ENCODE measurements at places on chromosomes 7 and 10.

DNA sequence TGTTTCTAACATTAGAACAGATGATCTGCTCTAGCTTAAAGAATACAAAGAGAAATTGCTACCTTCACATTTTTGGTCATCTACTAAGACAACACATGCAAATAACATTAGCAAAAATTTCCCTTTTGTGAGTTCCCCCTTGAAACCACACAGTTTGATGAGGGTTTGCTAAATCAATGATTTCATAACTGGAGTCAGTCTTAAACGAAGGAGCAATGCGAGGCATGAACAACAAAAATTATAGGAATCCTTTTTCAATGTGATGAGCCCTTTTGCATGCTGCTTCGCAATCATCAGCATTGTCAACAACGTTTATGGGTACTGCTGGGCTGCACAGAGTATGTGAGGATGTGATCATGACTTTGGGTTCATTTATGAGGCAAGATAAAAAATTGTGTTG is 286.4 kb downstream of the C7orf25 start:
- DNase-seq: no peak

GRCh38 chr10:69810097-69810496 is 8.4 kb downstream of the COL13A1 start:
- no peak for DNase-seq

DNA sequence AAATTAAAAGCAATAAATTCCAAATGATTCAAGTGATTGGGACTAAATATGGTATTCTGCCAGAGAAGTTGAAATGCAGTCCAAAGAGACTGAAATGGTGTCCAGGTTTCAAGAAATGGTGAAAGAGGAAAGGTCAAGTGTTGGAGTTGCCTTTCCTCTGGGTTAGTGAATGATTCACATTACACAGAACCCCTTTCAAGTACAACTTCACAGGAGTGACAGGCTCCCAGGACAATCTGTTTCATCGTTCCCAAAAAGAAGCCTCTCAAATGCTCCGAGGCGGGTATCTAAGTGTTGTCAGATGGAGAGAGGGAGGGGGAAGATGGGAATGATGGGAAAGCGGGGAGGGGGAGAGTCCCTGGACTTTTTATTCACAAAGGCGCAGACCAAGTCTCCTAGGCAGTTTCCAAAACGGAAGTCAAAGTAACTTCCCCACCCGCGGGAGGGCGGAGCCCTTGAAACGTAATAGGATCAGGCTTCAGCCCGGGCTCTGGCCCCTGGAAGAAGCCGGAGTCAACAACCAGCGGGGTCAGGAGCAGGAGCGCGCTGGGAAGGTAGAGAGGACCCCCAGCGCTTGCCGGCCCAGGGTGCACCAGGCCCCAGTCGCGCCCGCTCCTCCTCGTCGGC is 754 bp downstream of the SLC25A13 start:
- peak; percentile 54 for DNase-seq

DNA sequence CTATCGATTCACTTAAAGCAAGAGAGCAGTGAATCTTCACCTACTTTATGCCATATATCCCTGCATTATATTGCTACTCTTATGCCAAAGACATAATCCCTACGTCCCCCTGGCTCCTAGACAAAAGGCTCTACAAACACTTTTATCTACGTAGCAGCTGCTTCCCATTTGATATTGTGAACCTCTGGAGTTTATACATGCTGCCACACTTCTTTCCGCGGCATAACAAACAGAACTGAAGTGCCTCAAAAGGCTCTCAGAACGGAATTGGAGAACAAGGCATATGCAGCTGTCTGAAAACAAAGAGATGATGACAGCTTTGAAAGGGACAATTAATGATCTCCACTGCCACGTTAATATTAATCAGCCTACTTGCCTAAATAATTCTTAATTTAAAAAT is 985.6 kb upstream of the LRRN3 start:
- no peak for DNase-seq

DNA sequence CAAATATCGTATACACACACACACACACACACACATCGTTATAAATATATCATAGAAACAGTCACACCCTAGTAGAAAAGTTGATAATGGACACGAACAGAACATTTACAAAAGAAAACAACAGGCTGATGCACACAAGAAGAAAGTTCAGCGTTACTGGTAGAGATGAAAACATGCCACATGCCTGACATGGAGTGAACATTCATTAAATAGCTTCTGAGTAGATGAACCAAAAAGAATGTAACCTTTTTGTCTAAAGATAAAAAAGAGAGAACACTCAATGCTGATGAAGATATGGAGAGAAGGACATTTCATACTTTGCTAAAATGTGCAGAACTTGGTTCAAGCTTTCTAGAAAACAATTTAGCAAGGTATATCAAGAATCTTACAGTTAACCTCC is 173.4 kb upstream of the KLF14 start:
- DNase-seq: no peak

GRCh38 chr7:84821671-84822534 is 365.0 kb downstream of the SEMA3D start:
- DNase-seq: no peak

GRCh38 chr10:86310291-86310690 is 56.3 kb downstream of the GRID1 start:
- no peak for DNase-seq

GRCh38 chr10:26446258-26446657 is 8.1 kb downstream of the APBB1IP start:
- DNase-seq: no peak

DNA sequence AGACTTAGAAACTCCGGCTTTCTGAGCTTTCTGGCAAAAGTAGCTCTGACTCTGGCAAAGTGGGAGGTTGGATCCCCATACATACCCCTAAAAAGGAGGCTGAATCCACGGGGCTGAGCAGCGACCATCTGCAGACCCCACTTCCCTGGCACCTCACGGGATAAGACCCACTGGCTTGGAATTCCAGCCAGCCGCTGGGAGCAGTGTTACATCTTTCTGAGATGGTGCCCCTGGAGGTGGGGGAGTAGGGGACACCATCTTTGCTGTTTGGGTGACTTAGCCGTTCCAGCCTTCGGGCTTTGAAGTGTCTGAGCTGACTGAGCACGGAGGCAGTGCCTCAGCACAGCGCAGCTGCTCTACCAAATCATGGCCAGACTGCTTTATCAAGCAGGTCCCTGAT is 45.0 kb upstream of the GRM3 start:
- DNase-seq: no peak

GRCh38 chr7:132148876-132149275 is 427.4 kb downstream of the PLXNA4 start:
- no peak for DNase-seq

DNA sequence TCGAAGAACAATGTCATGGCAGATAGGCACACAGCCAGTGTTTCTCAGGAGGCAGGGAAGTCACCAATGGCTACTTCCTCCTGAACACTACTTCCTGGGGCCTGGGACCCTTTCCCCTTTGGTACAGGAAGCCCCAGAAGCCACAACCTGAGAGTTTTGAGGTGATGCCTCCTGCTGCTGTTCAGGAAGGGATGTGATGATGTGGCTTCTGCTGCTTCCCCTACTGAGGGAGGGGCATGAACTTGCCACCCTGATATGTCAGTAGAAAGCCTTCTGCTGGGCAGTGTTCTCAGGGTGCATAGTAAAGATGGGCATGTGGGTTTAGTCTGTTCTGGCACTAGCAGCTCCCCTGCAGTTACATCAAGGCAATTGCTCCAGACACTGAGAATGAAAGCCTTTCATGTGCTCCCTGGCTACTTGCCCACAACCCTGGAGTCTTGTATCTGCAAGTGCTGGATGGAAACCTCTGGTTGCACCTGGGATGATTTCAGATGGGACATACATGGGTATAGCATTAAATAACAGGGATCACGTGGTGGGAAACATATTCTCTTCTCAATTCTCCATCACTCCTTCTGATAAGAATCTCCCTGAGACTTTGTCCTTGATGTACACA is 69.3 kb downstream of the ADRA2A start:
- DNase-seq: no peak

DNA sequence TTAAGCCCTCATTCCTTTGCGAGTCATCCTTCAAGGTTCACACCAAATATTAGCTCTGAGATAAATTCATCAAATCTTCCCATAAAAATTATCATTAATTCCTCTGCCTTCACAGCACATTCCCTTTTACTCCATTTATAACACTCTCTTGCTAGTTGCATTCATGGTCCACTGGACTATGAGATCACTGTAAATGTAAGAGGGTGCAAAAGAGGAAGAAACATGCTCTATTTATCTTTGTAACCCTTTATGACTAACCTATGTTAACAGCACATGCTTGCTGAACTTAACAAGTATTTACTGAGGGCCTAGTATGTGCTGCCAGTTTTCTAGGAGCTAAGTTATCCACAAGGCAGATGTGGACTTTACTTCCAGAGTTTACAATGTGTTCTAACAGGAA is 86.7 kb upstream of the TMEM168 start:
- DNase-seq: no peak

DNA sequence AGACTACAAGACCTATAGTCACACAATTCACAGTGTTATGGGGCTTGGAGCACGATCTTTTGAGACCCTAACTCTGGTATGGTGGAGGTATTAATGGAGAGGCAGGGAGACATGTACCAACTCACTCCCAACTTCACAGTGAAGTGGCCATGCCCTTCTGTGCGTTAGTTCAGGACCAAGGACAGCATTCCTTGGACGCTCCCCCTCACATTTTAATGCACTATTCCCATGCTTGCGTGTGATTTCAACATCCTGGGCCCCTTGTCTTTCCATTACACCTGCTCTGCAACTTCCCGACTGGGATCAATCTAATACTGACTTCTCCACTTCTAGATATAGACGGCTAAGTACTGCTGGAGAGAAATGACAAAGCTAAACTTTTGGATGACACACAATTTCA is 72.7 kb downstream of the PLCE1 start:
- no peak for DNase-seq

GRCh38 chr10:112369495-112370423 is 4.2 kb upstream of the ACSL5 start:
- peak; percentile 69 for DNase-seq

DNA sequence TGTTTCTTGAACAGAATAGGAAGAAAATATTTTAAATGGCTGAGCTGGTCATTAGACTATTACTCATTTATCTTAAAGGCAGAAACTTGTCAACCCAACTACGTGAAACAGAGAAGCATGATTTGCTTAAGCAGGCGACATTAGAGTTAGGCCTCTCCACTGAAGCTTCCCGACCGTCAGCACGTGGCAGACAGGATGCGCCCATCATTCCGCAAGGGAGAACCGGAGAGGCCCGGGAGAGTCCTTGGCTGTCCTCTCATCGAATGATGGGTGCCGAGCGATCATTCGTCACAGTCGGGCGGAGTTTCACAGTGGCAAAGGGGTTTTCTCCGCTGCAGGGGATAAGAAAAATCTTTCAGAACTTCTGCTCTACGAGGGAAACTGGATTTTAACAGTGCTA is 11.8 kb downstream of the BRI3 start:
- no peak for DNase-seq

DNA sequence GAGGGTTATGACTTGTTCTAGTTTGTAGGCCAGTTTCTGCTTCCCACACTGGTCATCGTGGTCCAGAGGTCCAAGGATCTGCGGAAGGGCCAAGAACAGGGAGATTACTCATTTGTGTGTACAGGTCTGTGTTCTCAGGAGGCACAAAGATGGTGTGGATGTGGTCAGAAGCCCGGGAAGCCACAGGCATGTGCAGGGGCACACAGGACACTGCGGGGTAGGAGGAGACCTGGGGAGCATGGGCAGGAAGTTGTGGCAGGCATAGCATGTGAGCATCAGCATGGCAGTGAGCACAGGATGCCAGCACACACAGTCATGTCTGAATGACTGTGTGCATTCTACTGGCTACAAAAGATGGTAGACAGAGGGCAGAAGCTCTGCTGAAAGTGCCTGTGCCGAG is 445.8 kb downstream of the PLXNA4 start:
- DNase-seq: no peak

- DNase-seq: peak; percentile 40
Observed at GRCh38 chr10:29392376-29393021, 103.6 kb downstream of the LYZL1 start.

GRCh38 chr7:66642932-66643331 is 14.3 kb downstream of the KCTD7 start:
- DNase-seq: no peak

- DNase-seq: no peak
Observed at GRCh38 chr7:117674617-117675016, 194.8 kb downstream of the CFTR start.

DNA sequence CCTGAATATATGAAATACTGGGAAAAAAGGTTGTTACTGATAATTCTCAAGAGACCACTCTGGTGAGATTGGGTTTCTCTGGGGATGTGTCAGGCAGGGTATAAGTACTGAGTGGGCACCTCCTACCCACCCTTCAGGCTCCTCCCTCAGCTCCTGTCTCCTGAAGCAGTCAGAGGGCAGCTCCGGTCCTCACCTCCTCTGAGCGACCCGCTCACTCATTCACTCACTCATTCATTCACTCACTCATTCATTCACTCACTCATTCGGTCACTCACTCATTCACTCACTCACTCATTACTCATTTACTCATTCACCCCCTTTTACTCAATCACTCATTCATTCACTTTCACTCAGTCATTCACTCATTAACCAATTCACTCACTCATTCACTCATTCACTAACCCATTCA is 6.9 kb upstream of the PFKP start:
- no peak for DNase-seq

- DNase-seq: no peak
Observed at GRCh38 chr10:25902002-25902401, 32.0 kb upstream of the MYO3A start.

DNA sequence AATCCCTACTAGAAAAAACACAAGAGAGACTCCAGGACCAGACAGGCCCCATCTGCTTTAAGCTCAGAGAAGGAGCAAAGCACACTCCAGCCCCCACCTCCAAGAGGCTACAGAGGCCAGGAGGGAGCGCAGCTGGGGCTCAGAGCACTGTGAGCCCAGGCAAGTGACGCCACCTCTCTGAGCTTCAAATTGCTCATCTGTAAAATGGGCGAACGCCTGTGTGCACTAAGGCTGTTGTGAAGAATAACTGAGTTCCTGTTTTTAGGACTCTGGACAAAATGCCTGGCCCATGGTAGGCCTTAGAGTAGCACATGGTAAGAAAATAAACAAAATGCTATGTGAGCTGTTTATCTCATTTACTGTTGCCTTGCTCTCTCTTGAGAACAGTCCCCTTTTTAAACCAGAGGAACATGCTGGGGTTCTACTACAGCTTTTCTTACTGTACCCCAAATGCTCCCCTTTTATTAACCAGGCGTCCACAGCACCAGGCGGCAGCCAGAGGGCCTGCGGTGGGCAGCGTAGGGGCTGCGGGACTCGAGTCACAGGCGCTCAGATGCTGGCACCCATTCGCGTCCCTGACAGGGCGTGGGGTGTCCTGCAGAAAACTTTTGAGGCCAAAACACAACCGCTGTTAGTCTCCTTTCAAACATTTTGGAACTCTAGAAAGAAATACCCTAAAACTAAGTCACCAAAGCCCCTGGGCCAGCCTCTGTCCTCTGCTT is 103.8 kb downstream of the TAX1BP1 start:
- DNase-seq: no peak

GRCh38 chr10:112335868-112336265 is 38.0 kb upstream of the ACSL5 start:
- DNase-seq: no peak

DNA sequence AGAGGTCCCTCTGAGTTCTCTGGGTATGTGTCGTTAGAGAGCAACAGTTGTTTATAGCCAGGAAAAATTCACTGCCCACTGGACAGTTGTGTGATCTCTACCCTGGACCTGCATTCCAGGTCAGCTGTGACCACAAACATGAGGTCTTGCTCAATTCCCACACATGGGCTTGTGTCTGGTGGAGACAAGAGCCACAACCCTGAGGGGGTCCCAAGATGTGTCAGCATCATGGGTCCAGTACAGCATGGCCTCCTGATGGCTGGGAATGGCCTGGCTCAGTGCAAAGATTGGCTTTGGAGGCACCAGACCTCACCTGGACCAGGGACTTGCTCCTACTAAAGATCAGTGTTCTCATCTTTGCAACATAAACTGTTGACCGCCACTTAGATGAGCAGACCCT is 751.6 kb downstream of the GRID1 start:
- DNase-seq: no peak

All from CD4-positive, alpha-beta T cell treated with Interleukin-1 beta for 1 hour (primary cell).